ENCODE measurements at places on chromosomes 1 and 21.

DNA sequence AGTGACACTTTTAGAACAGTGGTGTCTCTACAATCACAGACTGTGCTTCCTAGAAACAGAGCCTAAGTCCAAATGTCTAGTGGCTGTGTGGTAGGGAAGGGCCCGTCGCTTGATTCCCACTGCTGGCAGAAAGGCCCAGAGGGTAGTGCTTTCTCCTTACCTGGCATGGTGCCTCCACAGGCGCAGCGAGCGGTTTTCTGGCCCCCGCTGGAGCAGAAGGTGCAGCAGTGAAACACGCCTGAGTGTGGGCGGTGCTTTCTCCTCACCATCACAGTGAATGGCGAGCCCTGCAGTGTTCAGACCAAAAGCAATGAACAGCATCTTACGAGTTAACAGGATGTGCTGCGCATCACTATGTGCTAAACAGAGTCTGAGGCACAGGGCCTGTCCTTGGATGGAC, 8.3 kb downstream of the TRIM45 start:
- DNase-seq, result no peak

DNA sequence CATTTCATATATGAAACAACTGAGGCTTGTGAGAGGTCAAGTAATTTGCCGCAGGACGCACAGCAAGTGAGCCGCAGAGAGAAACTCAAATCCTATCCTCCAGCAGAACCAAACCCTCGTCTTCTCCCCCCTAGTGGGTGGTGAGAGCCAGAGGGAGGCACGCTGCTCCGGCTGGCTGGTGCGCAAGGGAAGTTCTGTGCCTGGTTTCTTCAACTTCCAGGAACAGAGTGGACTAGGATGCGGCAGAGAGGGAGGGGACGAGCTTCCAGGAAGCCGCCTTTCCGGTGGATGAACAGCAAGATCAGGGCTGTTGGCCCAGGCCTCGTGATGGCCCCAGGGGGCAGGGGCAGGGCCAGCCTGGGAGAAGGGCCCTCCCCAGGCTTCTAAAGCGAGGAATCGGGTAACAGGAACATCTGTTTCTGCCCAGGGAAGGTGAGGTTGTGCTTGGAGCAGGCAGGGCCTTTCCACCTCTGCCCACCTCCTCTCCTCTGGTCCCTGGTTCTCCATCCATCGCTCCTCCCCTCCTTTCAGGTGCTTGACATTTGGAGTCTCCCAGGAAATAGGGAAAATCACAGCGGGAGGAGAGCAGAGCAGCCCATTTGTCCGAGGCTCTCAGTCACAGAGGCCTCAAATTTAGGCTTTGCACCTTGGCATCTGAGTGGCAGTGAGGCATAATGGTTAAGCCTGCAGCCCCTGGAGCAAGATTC, 16.8 kb upstream of the PDIK1L start:
- no peak for DNase-seq

DNA sequence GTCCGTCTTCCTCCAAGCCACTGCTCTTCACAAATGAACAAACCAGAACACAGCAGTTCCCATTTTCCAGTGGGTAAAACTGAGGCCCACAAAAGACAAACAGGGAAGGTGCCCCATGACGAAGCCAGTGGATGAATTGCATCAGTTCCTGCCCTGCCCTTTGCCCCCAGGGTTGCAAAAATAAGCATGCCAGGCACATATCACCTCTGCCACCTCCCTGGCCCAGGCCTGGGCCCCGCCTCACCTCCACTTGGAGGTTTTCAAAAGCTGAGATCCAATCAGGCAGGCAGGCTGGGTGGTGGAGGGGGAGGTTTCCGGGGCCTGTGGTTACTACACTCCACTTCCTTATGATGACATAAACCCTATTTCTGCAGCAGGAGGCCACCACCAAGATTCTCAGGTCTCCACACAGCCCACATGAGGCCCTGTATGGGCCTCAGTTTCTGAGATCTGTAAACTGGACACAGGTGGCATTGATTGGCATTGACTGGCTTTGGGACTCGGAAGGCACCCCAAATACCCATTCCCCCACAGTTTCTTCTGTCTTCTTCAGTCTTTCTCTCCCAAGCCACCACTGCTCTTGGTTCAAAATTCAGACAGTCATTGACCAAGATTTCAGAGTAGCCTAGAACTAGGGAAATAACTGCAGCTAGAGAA, 4.1 kb downstream of the KIF21B start:
- DNase-seq, result no peak

DNA sequence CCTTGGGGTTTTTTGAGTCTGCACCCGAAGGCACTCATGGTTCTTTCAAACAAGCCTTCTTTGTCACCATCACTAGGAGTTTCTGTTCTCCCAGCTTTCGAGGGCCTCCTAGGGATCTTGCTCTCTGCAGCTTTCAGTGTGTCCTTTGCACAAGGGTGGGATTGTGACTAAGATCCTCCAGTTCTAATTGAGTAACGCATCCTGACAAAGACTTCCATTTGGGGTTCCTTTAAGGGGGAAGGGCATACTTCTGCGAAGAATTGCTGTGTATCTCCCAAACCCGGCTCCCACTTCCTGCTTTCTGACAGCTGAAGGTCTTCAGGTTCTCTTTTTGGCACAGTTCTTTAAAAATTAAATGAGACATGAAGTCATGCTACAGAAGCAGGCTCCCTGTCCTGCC, 139.4 kb downstream of the EDEM3 start:
- DNase-seq, result peak; percentile 17

GRCh38 chr1:5620997-5621396, 371.2 kb downstream of the NPHP4 start:
- peak; percentile 11 for DNase-seq

GRCh38 chr1:230407351-230407750, 18.8 kb downstream of the PGBD5 start:
- peak; percentile 46 for DNase-seq

- DNase-seq, result no peak
These were observed 44.9 kb upstream of the SCMH1 start for GRCh38 chr1:41286992-41287391.

- DNase-seq, result no peak
These were observed 200.0 kb downstream of the TOMM20 start for GRCh38 chr1:234928642-234929041.

- DNase-seq, result no peak
These were observed 78.4 kb downstream of the KCND3 start for GRCh38 chr1:111911061-111911460.

GRCh38 chr1:115284209-115284608, 53.8 kb downstream of the NGF start:
- no peak for DNase-seq

DNA sequence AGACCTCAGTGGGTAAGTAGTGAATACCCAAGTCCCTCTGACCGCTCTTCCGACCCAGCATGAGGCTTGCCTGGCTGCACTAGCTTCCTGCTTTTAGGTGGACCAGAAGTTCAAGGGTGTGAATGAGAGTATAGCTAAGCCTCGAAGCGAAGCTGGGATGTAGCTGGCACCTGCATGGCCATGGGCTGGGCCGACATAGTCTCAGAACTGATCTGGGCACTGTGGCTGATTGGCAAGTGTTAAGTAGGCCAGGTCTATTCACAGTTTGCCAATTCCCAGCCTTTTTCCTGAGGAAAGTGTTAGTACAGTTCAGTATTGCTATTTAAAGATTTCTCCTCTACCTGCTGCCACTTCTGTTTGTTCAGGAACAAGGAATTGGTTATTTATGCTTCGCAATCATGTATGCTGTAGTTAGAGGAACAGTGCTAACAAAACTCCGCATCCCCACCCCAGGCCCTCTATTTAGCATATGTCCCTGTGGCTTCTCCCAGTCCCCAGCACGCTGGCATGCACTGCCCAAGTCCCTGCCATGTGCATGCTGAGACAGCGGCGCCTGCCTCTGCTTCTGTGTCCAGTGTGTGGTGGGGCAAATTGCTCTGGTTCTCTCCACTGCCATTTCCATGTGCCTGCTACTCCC, 16.3 kb downstream of the SPATA46 start:
- DNase-seq, result peak; percentile 23

GRCh38 chr1:196407358-196408051, 200.7 kb downstream of the KCNT2 start:
- DNase-seq, result peak; percentile 21

GRCh38 chr21:29633756-29634155, 306.0 kb downstream of the GRIK1 start:
- DNase-seq, result peak; percentile 68

- no peak for DNase-seq
These were observed 25.8 kb downstream of the RRP1 start for GRCh38 chr21:43815107-43815613.

DNA sequence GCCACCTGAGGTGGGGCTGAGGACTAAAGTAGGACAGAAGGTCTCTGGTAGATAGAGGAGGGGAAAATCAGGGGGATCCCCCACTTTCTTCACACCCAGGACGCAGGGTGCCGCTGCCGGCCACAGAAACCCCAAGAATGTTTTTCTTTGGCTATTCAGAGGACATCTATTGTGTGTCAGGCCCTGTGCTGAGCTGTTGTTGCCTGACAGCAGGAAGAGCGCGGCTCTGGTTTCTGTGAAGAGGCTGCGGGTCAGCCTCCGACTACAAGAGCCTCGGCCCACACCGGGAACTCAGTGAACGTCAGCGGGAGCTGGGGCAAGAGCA, 407 bp upstream of the PIGV start:
- DNase-seq, result no peak

- no peak for DNase-seq
These were observed 52.6 kb downstream of the RPS6KC1 start for GRCh38 chr1:213103377-213104306.

DNA sequence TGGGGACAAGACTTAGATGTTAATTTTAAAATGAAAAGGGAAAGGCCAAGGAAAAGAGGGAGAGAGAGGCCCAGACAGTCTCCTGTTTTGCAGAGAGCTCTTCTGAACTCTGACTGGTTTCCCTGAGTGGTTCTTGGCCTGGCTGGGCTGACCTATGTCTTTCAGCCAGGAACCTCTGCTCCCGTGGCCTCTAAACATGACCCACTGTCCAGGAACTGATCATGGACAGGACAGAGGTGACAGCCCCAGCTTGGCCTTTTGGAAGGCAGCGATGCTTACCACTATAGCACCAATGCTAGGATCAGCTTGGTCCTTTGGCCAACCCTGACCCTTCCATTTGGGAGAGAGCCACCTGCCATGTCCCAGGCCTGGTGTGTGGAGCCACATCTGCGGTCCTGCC, 55.2 kb downstream of the PRDM16 start:
- DNase-seq, result no peak

DNA sequence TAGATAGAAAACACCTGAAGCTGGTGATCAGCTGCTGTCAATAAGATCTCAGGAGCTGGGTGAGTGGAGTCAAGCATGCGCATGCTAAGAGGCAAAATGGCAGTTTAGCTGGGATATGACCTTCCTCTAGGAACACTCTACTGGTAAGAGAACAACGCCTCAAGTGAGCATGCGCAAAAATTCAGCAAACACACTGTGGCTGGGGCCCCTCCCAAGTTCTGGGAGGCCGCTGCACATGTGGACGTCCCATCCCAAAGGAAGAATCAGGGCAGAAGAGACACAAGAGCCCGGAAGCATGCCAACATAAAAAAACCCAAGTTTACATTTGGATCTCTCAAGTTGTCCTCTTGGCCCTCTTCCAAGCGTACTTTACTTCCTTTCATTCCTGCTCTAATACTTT, 126.3 kb upstream of the F3 start:
- no peak for DNase-seq

GRCh38 chr1:28974432-28974831, 60.1 kb downstream of the EPB41 start:
- DNase-seq, result no peak

GRCh38 chr1:27522432-27523336, 32.7 kb upstream of the WASF2 start:
- peak; percentile 87 for DNase-seq

DNA sequence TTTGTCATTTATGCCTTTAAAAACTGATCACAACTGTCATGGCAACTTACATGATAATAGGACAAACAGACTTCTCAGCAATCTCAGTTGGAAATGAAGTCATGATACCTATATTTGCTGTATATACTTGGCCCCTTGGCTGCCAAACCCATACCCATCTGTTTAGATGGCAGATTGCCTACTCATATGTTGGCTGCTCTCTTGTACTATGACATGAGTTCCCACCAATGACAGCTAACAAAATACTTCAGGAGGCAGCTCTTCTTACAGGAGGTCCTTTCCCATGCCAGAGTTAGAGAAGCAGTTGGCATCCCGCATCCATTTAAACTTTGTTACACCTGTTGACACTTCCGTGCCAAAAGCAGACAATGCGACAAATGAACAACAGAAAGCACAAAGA, 603.1 kb upstream of the ADGRL2 start:
- DNase-seq, result no peak

- no peak for DNase-seq
These were observed 21.1 kb upstream of the SH2D5 start for GRCh38 chr1:20753589-20753988.

DNA sequence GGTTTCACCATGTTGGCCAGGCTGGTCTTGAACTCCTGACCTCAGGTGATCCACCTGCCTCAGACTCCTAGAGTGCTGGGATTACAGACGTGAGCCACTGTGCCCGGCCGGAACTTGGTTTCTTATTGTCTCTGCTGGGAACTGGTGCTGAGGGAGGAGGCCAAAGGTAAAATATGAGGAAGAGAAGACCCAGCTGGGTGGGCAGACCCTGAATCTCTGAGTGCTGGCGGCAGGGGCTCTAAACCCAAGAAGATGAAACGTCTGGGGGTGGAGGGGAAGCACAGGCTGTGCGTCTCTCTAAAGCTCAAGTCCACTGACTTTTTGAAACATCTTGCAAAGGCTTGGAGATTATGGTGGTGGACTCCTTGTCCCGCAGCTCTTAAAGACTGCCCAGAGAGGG, 82.0 kb upstream of the TLR5 start:
- DNase-seq, result no peak

DNA sequence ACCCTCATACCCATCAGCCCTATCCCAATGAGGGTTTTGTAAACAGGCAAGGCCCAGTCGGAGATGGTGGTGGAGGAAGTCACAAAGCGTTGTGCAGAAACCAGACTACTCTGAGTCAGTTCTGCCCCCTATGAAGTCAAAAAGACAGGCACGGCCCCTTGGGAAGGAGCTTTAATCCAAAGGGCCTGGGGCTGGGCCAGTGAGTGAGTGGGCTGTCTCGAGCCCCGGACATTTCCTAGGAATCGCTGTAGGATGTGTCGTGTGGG, 442 bp upstream of the AHCYL1 start:
- no peak for DNase-seq

DNA sequence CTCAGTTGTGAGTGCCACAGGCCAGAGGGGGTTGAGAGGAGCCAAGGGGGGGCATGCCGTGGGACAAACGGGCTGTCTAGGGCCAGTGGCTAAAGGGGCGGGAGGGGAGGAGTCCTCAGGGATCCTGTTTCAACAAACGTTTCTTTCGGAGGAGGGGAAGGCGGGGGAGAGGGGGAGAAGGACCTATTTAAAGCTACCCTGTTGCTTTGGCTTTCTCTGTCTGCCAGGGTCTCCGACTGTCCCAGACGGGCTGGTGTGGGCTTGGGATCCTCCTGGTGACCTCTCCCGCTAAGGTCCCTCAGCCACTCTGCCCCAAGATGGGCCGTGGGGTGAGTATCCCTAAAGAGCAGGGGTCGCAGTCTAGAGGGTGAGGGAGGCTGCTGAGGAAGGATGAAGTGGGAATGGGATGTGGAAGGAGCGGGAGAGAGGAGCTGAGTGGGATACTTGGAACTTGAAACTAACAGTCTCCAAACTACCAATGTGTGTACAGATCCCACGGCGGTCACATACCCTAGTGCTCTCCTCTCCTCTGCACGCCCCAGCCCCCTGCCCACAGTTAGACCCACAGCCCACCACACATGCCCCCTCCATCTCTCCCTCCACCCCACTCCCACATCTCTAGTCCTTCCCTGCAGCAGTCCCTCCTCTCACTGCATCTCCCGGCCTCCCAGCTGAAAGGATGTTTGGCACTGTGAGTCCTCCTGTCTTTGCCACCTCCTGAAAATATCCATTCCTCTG, at the start of gene ATP1A2:
ATP1A2 (plus strand) TSS at position 215 of the 738 bp plus-strand sequence; CDS start at position 318, 103 bp downstream.
- no peak for DNase-seq

GRCh38 chr1:10211805-10212410, 1.5 kb downstream of the KIF1B start:
- DNase-seq, result no peak

GRCh38 chr1:204465546-204466415, 28.8 kb downstream of the PIK3C2B start:
- no peak for DNase-seq
